ENCODE measurements at places on chromosomes 1 and 21.
A peak's percentile ranks its signal among the peaks of the same experiment; 100 is the strongest.

GRCh38 chr1:156804572-156805243, 11.9 kb downstream of the SH2D2A start:
- peak; percentile 84 for DNase-seq

GRCh38 chr1:90839323-90839722, 122.2 kb upstream of the BARHL2 start:
- DNase-seq: no peak

DNA sequence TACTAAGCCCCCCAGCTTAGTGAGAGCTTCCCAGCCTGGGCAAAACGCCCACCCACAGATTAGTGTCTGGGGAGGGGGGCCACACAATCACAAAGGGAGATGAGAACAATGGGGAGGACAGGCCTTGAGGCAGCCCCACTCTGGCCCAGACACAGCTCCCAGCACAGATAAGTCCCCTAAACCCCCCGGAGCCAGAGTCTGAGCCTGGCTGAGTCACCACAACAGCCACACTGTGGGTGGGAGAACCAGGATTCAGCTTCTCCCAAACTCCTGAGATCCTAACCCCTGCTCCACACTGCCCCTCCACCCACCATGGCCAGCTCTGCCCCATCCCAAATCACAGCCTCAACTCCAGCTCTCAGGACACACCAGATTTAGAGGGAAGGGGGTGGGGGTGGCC, 4.2 kb downstream of the NECTIN4 start:
- DNase-seq: no peak

DNA sequence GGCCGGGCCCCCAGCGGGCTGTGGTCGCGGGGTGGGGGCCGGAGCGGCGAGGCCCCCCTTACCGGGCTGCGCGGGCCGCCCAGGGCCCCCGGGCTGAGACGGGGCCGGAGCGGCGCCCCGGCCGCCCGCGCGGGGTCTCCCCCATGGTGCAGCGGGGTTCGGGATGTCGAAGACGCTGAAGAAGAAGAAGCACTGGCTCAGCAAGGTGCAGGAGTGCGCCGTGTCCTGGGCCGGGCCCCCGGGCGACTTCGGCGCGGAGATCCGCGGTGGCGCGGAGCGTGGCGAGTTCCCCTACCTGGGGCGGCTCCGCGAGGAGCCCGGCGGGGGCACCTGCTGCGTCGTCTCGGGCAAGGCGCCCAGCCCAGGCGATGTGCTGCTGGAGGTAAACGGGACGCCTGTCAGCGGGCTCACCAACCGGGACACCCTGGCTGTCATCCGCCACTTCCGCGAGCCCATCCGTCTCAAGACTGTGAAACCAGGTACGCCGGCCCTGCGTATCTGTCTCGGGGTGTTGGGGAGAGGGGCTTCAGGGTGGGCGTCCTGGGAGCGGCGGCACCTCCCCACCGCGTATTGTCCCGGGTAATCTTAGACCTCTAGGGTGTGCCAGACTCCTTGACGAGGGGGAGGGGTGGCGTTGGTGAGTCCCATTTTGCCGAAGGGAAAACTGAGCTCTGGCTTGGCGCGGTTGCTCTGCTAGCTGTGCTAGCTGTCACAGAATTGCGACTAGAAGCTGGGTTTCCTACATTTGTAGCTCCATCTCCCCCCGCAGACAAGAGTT, 745 bp downstream of the MAGI3 start:
- no peak for DNase-seq

GRCh38 chr1:171258429-171258828, 10.1 kb downstream of the FMO1 start:
- DNase-seq: no peak

DNA sequence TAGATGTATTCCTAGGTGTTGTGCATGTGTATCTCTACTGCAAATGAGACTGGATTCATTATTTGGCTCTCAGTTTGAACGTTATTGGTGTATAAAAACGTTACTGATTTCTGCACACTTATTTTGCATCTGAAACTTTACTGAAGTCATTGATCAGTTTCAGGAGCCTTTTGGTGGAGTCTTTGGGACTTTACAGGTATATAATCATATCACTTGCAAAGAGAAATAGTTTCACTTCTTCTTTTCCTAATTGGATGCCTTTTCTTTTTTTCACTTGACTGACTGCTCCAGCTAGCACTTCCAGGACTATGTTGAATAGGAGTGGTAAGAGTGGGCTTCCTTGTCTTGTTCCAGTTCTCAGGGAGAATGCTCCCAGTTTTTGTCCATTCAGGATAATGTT, 252.2 kb downstream of the SMYD3 start:
- no peak for DNase-seq

GRCh38 chr1:216794586-216794985, 71.4 kb upstream of the ESRRG start:
- DNase-seq: no peak

GRCh38 chr1:9315411-9316079, 22.9 kb downstream of the SPSB1 start:
- no peak for DNase-seq

- no peak for DNase-seq
These were observed 13.3 kb downstream of the GPR157 start for GRCh38 chr1:9115351-9116205.

DNA sequence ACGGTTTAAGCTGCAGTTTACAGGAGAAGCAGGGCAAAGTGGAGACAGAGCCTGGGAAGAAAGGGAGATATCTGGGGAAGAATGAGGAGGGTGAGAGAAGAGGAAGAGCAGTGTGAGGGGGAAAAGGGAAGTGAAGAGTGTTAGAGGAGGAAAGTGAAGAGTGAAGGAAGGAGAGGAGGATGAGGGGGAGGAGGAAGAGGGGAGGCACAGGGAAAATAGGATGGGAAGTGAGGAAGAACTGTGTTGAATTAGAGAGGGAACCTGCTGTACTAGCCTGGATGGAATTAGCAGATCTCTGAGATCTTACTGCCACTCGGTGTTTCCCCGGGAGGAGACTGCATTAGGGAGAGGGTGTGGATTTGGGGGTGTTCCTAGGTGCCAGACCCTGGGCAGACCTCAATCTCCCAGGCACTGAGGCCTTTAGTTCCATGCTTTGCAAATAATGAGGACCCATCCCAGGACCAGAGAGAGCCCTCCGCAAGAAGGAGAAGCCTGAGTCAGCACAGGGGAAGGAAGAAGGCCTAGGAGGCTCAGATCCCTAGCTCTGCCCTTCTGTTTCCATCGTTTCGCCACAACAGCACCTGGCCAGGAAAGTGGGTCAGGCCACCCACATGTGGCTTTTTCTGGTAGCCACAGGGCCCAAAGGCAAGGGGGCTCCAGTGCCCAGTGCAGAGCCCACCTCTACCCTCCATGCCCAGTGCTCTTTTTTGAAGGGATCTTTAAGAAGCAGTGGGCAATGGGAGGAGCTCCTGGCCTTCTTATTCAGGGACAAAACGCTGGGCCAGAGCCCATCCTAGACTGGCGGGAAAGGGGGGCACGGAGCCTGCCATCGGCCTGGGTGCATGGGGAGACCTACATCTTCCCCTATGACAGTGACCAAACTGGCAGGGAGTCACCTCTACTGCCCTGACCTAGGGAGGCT, 2.0 kb downstream of the LRRN2 start:
- DNase-seq: no peak

DNA sequence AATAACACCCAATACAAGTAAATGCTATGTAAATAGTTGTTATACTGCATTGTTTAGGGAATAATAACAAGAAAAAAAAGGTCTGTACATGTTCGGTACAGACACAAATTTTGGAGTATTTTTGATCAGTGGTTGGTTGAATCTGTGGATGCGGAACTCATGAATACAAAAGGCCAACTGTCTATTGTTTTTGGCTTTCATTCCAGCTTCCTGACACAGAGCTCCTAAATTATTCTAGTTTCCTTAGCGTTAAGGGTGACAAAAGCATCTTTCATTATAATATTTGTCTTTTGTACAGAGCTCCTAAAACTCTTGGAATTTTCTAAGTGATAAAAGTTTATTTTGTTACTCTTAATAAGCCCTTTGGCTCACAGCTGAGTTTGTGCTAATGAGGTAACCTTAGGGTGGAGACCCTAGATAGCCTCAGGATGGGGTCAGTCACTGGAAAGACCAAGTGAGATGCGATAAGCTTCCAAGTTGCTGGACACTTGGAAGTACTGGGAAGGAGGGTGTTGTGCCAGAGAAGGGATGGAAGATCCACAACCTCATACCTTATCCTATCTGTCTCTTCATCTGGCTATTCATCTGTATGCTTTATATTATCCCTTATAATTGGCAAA, 57.4 kb upstream of the PRRC2C start:
- no peak for DNase-seq

- DNase-seq: no peak
These were observed 3.8 kb downstream of the DVL1 start for GRCh38 chr1:1345384-1345783.

DNA sequence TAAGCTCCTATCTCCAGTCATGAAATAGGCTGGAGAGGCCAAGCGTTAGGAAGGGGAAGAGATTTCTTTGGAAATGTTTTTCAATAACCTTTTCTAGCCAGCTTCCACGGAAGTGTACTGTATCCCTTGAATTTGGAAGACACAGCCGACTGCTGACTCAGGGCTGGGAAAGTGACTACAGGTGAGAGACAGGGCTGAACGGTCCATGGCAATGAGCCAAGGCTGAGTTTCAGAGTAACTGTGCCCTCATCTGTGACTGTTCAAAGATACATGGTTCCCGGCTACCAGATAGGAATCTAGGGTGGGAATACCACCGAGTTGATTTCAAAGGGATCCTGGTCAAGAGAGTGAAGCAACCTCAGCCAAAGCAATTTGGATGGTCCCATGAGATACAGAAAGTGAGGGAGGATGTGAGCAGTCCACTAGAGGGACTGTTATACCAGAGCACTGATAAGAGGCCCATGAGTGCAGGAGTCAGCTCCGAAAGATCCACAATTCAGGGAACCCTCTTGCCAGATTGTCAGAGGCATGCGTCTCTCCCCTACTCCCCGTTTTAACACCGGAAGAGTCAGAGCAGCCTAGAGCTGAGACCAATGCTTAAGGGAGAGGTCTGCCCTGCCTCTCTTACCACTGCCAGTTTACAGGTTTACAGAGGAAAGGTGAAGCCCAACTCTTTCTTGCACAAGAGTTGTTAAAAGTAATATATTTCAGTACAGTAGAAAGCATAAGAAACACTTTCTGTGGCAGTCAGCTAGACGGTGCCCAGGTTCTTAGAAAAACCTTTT, 3.2 kb upstream of the KRTAP19-8 start:
- no peak for DNase-seq

- no peak for DNase-seq
These were observed 39.3 kb upstream of the ZBTB18 start for GRCh38 chr1:244011786-244012185.

- DNase-seq: no peak
These were observed 39.5 kb upstream of the RGS16 start for GRCh38 chr1:182643699-182644098.

- DNase-seq: no peak
These were observed 81.8 kb upstream of the PLXNA2 start for GRCh38 chr1:208326033-208326432.

GRCh38 chr1:18234790-18235242, 127.2 kb downstream of the IGSF21 start:
- DNase-seq: peak; percentile 47

- no peak for DNase-seq
These were observed 1640.2 kb upstream of the PRMT6 start for GRCh38 chr1:105416261-105416660.

DNA sequence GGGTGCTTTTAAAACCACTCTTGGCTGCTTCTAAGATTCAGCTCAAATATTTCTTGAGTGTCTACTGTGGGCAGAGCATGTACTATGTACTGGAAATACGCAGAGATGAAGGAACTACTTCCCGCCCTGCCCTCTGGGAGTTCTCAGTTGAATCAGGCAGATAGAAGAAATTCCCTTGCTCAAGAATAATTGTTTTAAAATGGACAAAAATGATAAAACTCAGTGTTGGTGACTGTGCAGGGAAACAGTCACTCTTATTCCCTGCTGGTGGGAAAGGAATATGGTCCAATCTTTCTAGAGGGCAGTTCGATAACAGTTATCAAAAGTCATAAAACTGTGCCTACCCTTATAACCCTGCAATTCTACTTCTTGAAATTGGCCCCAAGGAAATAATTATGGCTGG, 16.9 kb upstream of the GRHL3 start:
- DNase-seq: no peak

GRCh38 chr1:28417441-28417922, 47.9 kb downstream of the PHACTR4 start:
- no peak for DNase-seq

GRCh38 chr1:55635856-55636255, 420.7 kb upstream of the USP24 start:
- DNase-seq: no peak

GRCh38 chr1:31666263-31666963, 21.7 kb upstream of the PEF1 start:
- no peak for DNase-seq

DNA sequence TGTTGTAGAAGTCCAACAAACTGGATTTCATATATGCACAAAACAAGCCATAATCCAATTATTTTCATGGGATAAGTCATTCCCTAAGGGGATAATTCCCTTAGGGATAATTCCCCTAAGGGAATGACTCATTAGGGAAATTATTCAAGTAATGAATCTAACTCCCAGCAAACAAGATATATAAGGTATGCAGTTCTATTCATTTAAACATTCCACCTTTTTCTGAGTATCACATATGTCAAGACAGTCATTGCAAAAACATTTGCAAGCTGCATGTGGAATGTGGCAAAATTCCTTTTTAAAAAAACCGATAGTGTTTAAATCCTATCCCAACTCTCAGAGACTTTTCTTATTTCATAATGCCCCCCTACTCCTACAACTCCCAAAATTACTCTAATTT, 131.2 kb downstream of the AKT3 start:
- DNase-seq: no peak

DNA sequence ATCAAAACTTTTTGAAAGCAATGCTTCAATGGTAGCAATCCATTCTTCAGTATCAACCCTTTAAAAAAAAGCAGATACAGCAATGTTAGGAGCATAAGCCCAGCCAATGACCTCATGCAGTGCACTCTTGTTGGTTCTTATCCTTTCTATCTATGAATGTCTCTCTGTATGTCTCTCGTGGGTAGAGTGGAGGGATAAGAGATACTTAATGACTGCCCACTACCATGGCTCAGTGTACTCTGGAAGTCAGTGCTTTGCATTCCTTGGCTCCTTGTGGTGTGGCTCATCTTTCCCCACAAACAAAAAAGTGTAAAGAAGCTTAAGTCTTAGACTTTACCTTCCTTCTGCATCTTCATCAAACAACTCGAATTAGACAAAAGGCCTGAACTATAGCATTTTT, 50.3 kb downstream of the PCSK9 start:
- no peak for DNase-seq

- DNase-seq: no peak
These were observed 1.5 kb upstream of the TSPAN1 start for GRCh38 chr1:46173361-46173856.

GRCh38 chr1:114043054-114043453, 63.8 kb downstream of the OLFML3 start:
- DNase-seq: no peak

- DNase-seq: no peak
These were observed 68.8 kb upstream of the CAPZB start for GRCh38 chr1:19554090-19554489.

All from NCI-H187 (cell line).